Right hindlimb (tissue), 1 donor: ENCODE measurements at places on chromosomes 4 and X.

- no peak for DNase-seq
Observed at GRCh38 chrX:97401154-97401553, 517.4 kb downstream of the RPA4 start.

GRCh38 chr4:78707268-78707667, 68.9 kb upstream of the BMP2K start:
- no peak for DNase-seq

GRCh38 chrX:120365320-120365719, 3.4 kb downstream of the ATP1B4 start:
- peak; percentile 54 for DNase-seq

GRCh38 chr4:54764476-54764875, 106.7 kb downstream of the KIT start:
- no peak for DNase-seq

DNA sequence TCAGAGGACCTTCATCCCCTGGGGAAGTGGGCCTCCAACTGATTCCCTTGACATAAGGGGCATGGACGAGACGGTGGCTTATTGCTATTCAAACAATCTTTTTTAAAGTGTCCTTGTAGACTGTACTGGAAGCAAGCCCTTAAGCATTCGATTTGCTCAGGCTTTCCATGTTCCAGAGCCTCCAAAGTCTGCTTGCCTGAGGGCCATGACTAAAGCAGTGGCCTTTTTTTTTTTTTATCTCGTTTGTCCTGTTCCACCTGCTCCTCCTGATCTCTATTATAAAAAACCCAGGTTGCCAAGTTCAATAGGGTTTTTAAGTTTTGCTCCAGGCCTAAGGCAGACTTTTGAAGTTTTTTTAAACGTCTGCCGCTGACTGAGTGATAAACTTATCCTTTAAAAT, 103.7 kb upstream of the AADAT start:
- no peak for DNase-seq

- DNase-seq = peak; percentile 60
Observed at GRCh38 chrX:18354369-18355223, at the start of gene SCML2. Gene SCML2 (minus strand): TSS chrX:18354688. CDS start chrX:18334071, 20,617 bp downstream.

DNA sequence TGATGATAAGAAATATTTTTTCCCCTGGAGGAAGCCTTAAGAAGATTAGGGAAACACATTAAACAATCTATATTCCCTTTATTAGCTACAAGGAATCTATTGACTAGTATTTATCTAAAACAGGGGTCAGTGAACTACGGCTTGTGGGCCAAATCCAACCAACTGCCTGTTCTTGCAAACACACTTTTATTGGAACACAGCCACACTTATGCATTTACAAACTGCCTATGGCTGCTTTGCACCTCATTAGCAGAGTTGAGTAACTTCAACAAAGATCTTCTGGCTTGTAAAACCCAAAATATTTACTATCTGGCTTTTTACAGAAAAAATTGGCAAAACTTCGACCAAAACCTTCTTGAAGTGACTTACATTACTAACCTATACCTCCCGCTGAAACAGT, 733.9 kb upstream of the FTHL17 start:
- DNase-seq = no peak
